ENCODE measurements at places on chromosomes 11 and 22.

DNA sequence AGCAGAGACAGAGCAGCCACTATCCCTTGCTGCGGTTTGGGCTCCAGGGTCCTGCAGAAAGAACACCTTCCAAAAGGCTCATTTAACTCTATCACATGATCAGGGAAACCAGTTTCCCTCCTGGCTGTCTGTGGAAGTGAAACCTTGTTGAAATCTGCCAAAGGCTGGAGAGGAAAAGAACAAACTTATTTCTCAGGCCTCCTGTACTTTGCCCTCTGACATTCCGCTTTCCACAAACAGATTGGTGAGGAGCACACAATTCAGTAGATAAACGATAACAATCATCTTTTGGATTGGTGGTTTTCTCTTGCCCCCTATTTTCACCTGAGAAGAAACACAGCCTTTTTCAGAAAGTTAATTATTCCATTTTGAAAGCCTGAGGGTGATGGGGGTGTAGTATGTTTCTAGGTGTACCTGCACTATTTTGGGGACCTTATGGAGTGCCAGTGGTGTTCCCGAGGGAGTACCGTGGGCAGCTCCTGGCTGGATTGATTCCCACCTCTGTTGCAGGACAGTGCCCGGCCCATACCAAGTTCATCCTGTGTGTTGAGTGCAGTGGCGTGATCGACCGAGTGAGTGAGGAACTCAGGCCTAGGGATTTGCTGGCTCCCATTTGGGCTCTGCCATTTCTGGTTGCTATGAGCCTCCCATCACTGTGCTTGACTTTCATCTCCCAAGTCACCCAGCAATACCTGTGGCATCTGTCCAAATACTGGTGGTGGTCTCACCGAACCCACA is 102.0 kb downstream of the TBC1D22A start:
- no peak for DNase-seq

GRCh38 chr22:17836992-17837742 is 62.9 kb upstream of the BID start:
- DNase-seq: no peak

DNA sequence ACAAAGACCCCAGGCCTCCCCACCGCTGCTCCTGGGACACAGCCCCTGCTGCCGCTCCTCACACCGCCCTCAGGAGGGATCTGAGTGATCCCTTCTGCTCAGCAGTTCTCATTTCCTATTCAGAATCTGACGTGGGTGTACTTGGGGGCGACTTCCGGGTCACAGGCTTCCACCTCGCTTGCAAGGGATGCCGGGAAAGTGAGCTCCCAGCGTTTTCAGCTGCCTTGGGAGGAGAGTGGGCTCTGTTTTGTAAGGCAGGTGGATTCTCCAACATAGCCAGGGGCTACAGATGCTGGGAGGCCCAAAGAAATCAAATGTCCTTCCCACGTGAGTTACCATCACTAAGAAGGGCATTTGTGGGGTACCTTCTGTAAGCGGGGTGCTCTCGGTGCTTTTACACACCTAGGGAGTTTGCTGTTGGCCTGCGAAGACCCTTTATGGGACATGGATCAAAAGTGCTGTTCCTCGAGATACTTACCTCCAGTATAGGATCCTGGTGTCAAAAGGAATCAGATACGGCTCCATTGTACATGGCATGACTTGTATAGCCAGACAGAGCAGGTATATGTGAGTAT is 9.7 kb upstream of the LRRC10B start:
- no peak for DNase-seq

GRCh38 chr11:112004389-112004788 is 20.8 kb upstream of the DLAT start:
- no peak for DNase-seq

- no peak for DNase-seq
Observed at GRCh38 chr11:111476366-111476765, 35.8 kb downstream of the BTG4 start.

GRCh38 chr11:83364500-83365045 is 78.4 kb upstream of the CCDC90B start:
- DNase-seq: no peak

GRCh38 chr11:35412285-35412684 is 7.1 kb downstream of the SLC1A2 start:
- no peak for DNase-seq

GRCh38 chr22:24525416-24526037 is 29.4 kb downstream of the GUCD1 start:
- no peak for DNase-seq

GRCh38 chr11:93783765-93784144 is 327 bp upstream of the MED17 start:
- DNase-seq: no peak

DNA sequence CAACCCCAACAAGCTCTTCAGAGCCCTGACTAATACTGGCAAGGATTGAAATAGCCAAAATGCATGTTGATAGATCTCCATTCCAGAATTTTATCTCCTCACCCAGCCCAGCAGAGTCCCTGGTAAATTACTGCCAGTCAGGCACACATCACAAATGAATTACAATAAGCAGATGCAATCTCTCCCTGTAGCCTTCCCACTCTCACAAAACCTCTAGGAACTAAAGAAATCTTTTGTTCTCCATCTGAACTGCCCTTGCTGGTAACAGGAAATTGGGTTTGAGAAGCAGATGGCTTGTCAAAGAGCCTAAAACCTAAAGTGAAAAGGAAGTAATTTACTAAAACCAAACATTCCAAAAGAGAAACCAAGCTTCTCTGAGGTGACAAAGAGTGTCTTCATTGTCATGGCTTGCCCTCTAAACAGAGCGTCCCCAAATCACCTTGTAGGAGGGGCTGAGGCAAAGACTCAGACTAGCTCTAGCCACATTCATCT is 59.5 kb downstream of the FAM168A start:
- no peak for DNase-seq

DNA sequence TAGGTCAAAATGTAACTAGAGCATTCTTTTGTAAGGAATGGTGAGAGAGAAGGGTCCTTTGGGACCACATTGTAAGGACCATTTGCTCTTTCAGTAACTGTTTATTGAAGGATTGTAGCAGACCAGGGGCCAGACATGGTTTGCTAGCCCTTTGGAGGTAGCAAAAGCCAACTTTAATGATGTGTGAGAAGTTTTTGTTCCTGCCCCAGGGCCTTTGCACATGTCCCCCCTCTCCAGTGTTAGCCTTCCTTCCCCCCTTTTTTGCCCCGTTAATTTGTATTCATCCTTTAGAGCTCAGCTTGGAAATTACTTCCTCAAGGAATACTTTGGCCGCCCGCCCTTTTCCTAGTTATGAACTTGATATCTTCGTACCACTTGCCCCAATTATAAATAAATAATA is 9.0 kb downstream of the LIMK2 start:
- no peak for DNase-seq

- no peak for DNase-seq
Observed at GRCh38 chr11:16404781-16405285, 48.5 kb upstream of the SOX6 start.

- no peak for DNase-seq
Observed at GRCh38 chr11:26943636-26944035, 50.3 kb upstream of the FIBIN start.

GRCh38 chr22:37068859-37069258 is 17.3 kb downstream of the KCTD17 start:
- DNase-seq: no peak

- no peak for DNase-seq
Observed at GRCh38 chr11:48032721-48033120, 52.4 kb downstream of the PTPRJ start.

- no peak for DNase-seq
Observed at GRCh38 chr11:27717377-27717776, 17.1 kb upstream of the BDNF start.

- no peak for DNase-seq
Observed at GRCh38 chr11:111725621-111726020, 40.6 kb downstream of the PPP2R1B start.

DNA sequence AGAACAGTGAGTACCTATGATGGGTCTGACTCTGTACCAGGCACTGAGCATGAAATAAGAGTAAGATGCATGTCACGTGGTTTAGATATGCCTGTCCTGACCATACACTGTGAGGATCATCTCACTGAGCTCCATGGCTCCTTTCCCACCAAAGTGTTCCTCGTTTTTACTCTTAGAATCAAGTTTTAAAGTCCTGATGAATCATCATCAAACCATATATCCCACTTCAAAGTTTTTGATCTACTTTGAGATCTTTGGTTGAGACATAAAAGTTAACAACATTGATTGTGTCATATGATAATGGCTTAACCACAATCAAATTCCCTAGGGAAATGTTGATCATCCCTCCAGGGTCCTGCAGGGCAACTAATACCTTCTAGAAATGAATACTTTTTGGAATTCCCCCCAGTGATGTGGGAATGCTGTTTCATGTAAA is 12.8 kb downstream of the ETS1 start:
- no peak for DNase-seq

DNA sequence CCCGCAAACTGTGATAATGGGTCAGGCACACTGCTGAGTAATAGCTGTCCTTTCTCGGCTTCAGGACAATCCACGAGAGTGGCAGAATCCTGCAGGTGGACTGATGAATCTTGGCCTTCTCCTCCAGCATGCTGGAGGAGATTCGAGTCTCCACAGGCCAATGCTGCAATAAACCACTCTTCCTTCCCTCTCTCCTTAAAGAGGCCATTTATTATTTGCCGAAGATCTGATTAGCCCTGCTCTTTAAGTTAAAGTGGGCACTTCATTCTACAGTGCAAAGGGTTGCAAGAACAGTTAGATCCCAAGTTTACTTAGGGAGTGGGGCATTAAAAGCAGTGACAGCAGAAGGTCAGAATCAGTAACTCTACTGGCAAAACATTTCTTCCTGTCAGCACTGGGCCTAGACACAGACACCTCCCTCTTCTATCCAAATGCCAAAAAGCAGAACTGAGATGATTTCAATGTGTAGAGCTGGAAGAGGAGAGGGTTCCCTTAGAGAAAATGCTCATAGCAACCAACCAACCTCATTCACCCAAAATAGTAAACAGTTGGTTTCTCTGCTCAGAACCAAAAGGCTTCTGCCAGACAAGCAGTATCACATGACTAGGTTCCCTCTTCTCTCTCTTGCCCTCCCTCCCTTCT is 121.7 kb downstream of the SGSM3 start:
- DNase-seq: no peak

- no peak for DNase-seq
Observed at GRCh38 chr22:25281675-25282345, 62.4 kb downstream of the CRYBB2 start.

DNA sequence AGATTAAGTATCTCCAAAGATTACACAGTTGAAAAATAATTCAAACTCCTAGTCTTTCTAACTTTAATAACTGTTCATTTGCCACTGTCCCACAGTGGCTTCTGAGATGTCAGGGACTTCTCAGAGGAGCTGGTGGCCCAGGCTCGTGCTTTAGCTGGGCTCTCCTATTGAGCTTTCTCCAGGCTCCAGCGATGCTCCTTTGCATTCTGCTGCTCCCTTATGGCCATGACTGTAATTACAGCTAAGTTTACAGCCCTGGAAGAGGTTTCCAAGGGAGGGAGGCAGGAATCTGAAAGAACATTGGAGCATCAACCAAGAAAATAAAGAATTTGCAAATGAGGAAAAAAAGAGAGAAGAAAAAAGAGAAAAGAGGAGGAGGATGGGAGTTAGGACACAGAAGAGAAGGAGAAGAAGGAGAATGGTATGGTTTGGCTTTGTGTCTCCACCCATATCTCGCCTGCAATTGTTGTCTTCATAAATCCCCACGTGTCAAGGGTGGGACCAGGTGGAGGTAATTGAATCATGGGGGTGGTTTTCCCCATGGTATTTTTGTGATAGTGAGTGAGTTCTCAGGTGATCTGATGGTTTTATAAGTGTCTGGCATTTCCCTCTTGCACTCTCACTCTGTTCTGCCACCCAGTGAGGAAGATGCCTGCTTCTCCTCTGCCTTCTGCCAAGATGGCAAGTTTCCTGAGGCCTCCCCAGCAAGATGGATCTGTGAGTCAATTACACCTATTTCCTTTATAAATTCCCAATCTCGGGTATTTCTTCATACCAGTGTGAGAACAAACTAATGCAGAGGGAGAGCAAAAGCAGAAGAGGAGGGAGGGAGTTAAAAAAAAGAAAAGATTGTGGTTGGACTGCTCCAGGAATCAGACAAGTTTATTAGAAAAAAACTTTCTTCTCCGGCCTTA is 857.0 kb downstream of the KCNA4 start:
- no peak for DNase-seq

GRCh38 chr11:128904656-128905344 is 13.6 kb downstream of the KCNJ5 start:
- DNase-seq: no peak

DNA sequence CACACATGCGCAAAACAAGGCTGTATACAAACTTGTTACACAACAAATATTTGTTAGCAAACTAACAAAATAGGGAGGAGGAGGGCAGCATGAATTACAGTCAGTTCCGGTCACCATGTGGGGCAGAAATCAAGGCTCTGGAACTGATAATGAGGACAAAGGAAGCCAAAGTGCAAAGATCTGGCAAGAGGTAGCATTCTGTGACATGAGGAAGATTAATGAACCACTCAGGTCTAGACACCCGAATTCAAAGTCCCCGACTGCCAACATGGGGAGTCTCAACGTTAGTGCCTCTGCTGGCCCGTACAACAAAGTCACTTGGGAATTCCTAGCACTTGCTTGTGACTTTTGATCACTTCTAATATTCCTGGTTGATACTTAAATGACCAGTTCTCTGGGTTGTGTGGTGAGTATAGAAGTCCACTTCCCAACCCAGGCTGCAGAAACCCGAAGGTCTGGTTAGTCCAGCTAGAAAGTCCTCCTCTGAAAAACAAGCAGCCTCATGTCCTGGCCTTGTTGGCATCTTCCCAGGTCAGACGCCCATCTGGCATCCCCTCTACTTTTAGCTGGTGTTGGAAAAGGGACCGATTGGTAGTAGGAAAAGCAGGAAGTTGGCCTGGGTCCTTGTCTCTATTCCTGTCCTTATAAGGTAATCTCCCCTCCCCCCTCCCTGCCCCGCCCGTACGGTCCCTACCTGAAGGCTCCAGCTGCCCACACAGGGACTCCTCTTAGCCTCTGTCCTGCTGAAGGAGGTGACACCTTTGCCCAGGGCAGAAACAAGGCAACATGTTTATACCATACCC is 1.6 kb downstream of the SUN2 start:
- peak; percentile 51 for DNase-seq

DNA sequence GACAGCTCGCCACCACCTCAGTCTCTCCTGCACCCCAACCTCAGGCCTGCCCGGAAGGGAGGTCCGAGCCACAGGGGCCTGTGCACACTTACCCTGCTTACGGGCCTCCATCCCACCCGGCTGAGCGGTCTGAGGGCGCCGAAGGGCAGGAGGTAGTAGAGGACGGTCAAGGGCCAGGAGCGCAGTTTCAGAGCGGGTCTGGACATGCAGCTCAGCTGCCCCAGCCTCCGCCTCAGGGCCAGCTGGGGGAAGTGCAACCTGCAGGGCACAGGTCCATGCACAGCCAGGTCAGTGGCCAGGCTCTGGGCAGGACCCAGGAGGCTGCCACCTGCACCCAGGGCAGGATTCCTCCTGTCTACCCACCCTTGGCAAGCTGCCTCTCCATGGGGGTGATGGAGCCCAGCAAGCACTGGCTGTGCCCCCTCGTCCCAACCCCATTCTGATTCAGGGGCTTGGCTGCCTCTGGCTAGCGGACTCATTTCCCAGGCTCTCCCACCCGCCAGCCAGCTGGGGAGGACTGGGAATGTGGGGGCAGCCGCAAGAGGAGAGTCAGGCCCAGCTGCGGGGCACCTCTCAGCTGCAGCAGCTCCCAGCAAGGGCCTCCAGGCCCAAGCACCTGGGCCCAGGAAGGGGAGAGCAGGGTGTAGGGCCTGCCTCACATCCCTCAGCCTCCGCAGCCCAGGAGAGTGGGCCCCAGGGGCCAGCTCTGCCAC is 38.3 kb downstream of the PISD start:
- no peak for DNase-seq

All from epithelial cell of prostate (primary cell).